ENCODE measurements at places on chromosomes 2 and 18. TPM values are rescaled to one million over a fixed set of nuclear protein-coding genes. Genes with fewer than 3 reads are reported as not detected.

MC2R gene
- not detected for total RNA-seq

VSNL1 gene
- total RNA-seq = 0.09 TPM

HNRNPA3 gene
- total RNA-seq = 47.2 TPM

MSTN gene
- total RNA-seq = not detected

MAB21L4 gene
- total RNA-seq = not detected

LIMS3 gene
- total RNA-seq = 0.42 TPM

CYBRD1 gene
- 10.2 TPM for total RNA-seq

CXCR1 gene
- total RNA-seq = not detected

MYO5B gene
- total RNA-seq = 3.1 TPM

ACP1 gene
- 169 TPM for total RNA-seq

Data from Daoy (cell line).